ENCODE measurements at places on chromosomes 12 and 14.
A peak's percentile ranks its signal among the peaks of the same experiment; 100 is the strongest.

DNA sequence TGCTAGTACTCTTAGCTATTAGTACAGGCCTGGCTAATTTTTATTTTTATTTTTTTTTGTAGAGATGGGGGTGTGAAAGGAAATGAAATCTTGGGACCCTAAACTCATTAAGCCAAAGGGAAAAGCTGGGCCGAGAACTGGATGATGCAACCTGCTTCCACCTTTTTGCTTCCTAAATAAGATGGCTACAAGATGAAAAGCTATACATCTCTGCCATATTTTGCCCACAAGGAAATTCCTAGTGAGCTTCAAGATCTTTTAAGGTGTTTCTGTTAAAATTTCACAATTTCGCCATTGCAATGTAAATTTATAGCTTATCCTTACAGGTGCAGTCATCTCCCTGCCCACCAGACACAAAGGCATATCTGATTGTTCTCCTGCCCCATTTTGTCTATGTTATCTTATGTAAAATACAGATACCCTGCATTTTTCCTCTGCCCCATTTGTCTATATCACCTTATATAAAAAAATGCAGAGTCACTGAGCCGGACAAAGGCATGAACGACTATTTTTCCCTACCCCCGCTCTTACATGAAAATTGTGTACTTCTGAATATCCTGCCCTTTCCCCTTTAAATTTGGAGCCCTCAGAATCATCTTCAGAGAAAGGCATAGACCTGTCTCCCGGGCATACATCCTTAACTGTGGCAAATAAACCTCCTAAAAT is 112.0 kb upstream of the SLC38A2 start:
- DNase-seq: no peak

DNA sequence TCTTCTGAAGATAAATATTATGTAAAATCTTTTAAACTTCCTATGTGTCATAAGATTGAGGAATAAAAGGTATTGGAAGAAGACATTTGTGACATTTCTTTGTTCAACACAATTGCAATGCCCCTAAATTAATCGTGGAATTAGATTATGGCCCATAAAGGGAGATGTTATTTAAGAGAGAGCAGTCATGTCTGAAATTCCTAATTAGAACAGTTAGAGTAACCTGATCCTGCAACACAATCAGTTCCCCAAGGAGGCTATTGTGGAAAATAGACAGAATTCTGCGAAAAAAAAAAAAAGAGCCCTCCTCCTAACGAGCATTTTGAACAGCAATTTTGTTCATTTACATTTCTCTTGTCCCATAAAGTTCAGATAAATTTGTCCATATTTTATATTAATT is 339.5 kb downstream of the PAWR start:
- DNase-seq: no peak

DNA sequence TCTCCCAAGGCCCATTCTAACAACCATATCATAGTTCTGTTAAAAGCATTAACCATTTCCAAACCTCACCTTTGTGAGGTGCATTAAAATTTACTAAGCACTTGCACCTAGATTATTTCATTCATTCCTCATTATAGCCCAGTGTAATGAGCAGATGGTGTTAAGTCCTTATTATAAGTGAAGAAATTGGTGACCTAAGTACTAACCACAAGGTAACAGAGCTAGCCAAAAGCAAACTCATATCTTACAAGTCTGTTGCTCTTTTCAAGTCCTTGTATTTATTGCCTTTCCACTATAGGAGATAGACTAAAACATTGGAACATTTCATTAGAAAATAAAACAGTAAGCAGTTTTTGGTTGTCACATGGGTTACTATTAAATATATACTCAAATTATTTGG is 49.7 kb downstream of the TDP1 start:
- DNase-seq: no peak

DNA sequence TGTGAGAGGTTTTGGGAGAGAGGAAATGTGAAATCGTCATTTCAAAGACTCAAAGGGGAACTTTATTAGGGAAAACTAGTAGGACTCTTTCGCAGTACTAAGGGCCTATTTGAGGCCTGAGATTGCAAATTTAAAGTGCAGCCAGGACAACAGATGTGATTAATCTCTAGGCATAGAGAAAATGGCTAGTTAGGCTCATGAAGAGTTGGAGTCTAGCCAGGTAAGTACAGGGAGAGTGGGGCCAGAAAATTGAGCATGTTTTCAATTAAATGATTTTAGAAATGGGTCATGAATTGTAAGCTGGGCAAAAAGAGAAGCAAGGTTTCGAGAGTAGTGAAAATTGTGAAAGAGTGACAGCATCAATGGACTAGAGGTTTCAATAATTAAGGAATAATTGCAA is 91.9 kb upstream of the LMNTD1 start:
- DNase-seq: no peak

GRCh38 chr14:35392103-35392502 is 12.4 kb downstream of the NFKBIA start:
- no peak for DNase-seq

DNA sequence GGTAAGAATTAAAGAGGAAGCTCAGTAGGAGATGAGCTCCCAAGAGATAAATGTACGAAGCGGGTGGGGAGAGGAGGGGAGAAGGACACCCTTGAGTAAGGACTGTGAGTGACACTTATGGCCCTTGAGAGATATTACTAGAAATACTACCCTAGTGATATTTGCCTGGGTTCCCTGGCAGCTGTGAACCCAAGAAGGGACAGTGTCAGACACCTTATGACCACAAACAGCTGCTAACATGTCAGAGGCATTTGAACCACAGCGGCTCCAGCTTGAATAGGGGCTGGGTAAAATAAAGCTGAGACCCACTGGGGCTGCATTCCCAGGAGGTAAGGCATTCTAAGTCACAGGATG is 19.6 kb upstream of the SLC6A12 start:
- no peak for DNase-seq

DNA sequence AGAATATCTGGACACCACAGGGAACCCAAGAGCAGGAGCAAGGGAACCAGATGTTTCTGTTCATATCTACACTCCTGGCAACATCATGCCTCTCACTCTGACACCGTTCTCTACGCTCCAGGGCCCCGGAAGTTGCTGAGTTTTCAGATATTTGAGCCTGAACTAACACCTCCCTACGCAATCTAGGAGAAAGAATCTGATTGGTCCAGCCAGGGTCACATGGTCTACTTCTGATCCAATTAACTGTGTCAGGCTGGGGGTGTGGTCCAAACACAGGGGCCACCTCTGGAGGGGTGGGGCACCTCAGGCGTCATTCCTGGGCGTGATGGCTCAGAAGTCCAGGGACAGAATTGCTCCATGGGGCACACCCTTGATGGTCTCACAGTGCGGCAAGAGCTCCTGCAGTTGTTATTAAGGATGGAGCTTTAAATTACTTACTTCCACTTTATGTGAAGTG is 165.5 kb downstream of the PTPN11 start:
- peak; percentile 55 for DNase-seq

GRCh38 chr12:65300679-65301349 is 22.3 kb downstream of the MSRB3 start:
- no peak for DNase-seq

GRCh38 chr12:28340261-28341045 is 150.2 kb downstream of the CCDC91 start:
- no peak for DNase-seq

- DNase-seq: no peak
These were observed 144.7 kb downstream of the KTN1 start for GRCh38 chr14:55724736-55725135.

- DNase-seq: no peak
These were observed 105.9 kb upstream of the VASH1 start for GRCh38 chr14:76655331-76655730.

DNA sequence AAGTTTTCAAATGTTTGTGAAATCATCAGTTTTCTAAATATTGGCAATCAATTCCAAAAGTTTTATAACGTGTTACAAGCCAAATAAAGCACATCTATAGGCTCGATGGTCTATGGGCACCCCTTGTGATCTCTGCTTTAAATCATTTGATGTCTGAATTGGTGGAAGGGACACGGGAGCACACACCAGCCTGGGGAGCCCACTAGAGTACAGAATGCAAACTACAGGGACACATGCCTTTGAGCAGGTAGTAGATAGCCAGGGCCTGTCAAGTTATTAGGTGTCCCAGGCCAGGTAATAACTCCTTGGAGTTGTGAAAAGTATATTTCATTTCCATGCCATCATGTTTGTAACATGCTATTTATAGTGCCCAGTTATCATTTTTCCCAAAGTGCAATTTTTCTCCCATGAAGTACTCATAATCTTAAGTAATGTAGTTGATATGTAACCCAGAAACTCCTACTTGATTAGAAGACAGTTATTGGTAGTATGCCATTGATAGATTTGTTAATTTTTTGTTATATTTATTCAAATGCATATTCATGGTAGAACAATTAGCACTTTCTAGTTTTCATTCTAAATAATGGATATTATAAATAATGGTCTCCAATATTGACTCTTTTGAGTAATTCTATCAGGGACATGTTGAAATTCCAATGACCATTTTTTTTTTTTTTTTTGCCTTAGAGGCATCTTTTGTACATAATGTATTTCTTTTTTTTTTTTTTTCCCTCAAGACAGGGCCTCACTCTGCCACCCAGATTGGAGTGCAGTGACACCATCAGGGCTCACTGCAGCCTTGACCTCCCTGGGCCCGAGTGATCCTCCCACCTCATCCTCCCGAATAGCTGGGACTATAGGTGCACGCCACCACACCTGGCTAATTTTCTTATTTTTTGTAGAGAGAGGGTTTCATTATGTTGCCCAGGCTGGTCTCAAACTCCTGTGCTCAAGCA is 96.9 kb upstream of the FGD4 start:
- DNase-seq: no peak

- no peak for DNase-seq
These were observed 17.5 kb downstream of the YY1 start for GRCh38 chr14:100256339-100256895.

- no peak for DNase-seq
These were observed 13.0 kb downstream of the TRMT61A start for GRCh38 chr14:103541709-103542604.

DNA sequence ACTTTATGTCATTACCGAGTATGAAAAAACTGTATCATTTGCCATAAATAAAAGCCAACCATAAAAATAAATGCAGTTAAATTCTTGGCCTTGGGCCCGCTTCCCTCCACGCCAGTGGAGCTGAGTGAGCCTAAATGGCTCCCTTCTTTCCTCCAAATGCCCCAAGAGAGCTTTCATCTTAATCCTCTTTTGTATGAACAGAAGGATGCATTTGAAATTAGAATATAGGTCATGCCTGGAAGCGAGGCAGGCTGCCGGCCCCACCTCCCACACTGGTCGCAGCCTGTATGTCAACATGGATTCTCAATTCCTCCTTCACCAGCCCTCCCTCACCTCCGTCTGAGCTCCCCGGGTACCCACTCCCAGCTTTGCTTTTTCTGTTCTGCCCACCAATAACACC is 245.7 kb downstream of the SLC15A4 start:
- no peak for DNase-seq

DNA sequence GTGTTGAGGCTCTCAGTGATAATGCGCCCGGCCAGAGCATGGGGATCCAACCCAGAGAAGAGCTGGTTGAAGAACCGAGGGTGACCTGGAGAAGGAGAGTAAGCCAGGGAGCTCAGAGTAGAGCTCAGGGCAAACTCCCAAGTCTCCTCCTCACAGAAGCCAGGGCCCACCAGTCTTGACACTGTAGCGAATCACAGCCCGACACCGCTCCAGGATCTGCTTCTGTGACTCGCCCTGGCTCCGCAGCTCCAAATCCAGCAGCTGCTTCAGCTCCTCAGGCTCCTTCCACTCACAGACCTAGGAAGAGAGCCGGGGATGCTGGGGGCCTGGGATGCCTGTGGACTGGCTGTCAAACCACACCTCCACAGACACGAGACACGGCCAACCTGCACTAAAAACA is 8.2 kb upstream of the ZNF740 start:
- peak; percentile 66 for DNase-seq

- DNase-seq: peak; percentile 86
These were observed 13.4 kb upstream of the FRMD6 start for GRCh38 chr14:51638071-51638944.

GRCh38 chr12:109600481-109600880 is 26.9 kb downstream of the MVK start:
- DNase-seq: no peak

DNA sequence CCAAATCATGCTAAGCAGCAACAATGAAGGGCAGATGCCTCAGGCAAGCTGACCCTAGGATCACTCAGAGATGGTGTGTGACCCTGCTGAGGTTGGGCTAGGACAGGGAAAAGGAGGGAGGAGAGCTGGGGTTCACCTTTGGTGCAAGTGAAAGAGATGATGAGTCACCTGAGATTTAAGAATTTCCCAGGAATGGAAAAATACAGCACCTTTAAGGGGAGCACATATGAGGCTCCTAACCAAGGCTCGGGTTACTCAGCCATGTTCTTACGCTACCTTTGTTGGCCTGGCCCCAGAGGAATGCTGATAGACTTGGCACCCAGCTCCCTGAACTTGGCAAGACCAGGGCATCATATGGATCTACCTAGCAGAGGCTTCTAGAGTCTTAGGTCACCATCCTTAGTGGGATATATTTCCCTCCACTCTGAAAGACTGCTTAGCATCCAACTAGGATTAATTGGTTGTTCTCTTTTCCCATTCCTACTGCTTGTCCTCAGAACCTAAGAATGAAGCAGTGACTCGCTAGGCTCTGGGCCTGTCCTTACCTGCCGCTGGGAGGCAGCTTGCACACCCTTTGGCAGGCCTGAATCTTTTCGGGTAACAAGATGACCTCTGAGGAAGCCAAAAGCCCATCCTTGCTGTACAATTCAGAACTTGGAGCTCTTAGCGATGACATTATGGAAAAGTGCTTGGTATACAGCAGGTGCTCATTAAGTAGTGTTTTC is 4.0 kb upstream of the NAA25 start:
- DNase-seq: no peak

- peak; percentile 4 for DNase-seq
These were observed 327.6 kb downstream of the CCER1 start for GRCh38 chr12:90627180-90627896.

DNA sequence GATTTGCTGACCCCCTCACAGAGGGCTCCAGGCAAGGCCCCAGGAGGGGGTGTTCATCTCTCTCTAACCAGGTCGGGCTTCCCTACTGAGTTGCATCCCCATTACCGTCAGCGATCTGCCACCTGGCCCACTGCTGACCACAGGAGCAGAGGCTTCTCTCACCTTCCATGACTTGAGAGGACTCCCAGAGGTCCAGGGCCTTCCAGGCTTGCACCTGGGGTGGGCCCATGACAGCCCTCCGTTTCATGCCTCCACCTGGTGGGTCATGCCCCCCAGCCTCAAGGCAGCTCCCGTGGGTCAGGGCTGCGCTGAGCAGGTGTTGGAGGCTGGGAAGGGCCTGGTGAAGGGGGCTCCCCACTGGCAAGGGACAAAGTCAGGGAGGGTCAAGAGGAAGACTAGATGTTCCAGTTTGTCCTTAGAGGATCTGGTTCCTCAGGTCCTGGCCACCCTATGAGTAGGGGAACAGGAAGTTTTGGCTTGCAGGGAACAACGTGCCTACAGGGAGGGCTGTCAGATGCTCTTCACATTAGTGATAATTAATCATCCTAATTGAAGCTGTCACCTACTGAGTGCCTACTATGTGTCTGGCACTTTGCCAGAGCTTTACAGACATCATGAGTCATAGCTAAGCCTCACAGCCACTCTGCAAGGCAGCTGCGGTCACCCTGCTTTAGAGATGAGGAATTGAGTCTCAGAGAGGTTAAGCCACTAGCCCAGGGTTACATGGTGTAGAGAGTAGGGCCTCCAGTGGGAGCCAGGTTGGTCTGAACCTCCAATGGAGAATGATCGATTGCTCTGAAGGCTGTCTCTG is 13.8 kb downstream of the NFKBIA start:
- DNase-seq: no peak

- no peak for DNase-seq
These were observed 223.7 kb downstream of the ZFP36L1 start for GRCh38 chr14:68568907-68569897.

- DNase-seq: no peak
These were observed 97.3 kb downstream of the EXOC5 start for GRCh38 chr14:57171363-57171762.

GRCh38 chr12:66060163-66060907 is 70.2 kb downstream of the LLPH start:
- DNase-seq: no peak

All from MG63 (cell line).